NCI-H748 treated with DMSO at 0.1 percent for 48 hours (cell line): ENCODE measurements at places on chromosomes 2 and 18.

DNA sequence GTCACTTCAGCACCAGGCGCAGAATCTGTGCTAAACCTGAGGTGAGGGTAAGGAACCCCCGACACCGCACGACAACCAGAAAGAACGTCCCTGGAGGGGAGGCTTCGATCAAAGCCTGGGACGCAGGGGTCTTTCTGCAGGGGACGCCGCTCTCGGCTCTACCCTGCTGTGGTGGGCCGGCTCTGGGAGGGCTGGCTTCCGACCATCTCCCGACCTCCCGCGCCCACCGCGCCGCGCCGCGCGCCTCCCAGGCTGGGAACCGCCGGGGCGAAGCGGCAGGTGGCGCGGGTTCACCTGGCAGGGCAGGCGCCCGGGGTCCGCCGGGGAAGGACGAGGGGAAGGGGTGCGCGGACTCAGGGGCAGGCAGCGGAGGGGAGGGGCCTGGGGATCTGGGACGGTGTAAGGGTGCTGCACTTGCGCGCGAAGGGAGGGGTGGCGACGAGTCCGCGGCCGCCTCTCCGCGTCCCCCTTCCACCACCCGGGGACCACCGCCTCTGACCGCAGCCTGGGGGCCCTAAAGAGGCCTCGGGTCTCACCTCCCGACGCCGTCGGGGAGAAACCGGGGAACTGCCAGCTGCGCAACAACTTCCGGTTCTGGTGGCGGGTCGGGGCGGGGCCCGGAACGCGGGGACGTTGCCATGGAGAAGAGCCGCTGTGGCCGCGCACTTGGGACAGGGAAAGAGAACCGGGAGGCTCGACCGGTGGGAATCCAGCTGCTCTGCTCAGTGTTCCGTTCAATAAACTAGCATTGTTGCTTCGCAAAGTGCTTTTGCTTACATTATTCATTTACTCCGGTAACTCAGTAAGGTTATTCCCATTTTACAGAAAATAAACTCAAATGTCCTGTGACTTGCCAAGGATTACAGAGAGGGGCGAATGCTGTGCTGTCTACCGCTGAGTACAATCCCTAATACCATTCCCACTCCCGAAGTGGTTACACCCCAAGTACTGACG lies at the start of gene ZNF396:
Gene ZNF396, minus strand, starts transcription at position 596 of the 954 bp plus-strand sequence. CDS start 3,045 bp downstream, outside the sequence.
- DNase-seq: peak; percentile 58

- DNase-seq: no peak
These were observed 48.6 kb downstream of the ANO7 start for GRCh38 chr2:241237047-241237446.

GRCh38 chr2:67471681-67472080 lies 74.5 kb downstream of the ETAA1 start:
- DNase-seq: no peak

- no peak for DNase-seq
These were observed 415.9 kb downstream of the GRB14 start for GRCh38 chr2:164205347-164205746.

DNA sequence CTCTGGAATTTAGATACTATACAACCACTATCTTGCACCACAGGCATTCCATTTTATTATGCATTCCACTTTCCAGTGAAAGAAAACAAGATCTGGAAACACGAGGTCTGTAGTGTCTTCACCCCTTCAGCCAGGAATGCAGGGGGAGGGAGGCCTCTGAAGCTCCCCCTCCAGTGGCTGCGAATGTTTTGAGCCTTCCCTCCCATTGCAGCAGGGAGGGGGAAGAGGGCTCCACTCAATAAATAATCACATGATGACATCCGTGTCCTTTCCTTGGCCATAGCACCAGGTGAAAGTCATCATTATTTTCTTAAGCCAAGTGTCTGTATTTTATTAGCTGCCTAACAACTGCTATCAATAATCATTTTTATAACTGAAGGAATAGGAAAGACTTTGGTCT lies 38.6 kb downstream of the ALPK2 start:
- no peak for DNase-seq

DNA sequence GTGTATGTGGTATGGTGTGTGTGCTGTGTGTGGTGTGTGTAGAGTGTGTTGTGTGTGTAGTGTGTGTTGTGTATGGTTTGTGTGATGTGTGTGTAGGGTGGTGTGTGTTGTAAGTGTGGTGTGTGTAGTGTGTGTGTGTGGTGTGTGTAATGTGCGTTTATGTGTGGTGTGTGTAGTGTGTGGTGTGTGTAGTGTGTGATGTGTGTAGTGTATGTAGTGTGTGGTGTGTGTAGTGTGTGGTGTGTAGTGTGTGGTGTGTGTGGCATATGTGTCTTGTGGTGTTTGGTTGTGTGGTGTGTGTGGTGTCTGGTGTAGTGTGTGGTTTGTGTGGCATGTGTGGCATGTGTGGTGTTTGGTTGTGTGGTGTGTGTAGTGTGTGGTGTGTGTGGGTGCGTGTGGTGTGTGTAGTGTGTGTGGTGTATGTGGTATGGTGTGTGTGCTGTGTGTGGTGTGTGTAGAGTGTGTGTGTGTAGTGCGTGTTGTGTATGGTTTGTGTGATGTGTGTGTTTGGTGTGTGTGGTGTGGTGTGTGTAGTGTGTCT lies 4.0 kb upstream of the RTP5 start:
- no peak for DNase-seq

- peak; percentile 55 for DNase-seq
These were observed 62.8 kb upstream of the SLC38A11 start for GRCh38 chr2:165017966-165018596.

DNA sequence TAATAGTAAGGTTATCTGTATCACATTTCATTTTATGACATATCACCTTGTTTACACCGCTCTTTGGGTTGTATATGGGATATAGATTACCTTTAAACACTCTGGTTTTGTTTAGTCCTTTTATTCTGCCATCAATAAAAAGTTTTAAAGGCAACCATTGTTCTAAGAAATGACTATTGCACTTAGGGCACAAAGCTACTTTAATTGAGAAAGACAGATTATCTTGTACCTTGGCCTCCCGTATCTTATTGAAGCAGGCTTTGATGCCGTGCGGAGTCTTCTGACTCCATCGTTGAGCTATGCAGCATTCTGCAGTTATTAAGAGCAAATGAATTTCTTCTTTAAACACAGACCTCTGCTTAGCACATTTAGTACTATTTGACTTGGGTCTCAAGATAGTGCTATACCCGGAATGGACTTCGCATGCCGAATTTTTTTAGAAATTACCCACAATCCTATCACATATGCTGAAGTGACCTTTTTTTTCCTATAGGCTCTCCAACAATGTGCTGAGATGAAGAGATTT lies 16.7 kb downstream of the PKDCC start:
- no peak for DNase-seq

GRCh38 chr2:39202639-39203369 lies 41.0 kb downstream of the CDKL4 start:
- DNase-seq: no peak

DNA sequence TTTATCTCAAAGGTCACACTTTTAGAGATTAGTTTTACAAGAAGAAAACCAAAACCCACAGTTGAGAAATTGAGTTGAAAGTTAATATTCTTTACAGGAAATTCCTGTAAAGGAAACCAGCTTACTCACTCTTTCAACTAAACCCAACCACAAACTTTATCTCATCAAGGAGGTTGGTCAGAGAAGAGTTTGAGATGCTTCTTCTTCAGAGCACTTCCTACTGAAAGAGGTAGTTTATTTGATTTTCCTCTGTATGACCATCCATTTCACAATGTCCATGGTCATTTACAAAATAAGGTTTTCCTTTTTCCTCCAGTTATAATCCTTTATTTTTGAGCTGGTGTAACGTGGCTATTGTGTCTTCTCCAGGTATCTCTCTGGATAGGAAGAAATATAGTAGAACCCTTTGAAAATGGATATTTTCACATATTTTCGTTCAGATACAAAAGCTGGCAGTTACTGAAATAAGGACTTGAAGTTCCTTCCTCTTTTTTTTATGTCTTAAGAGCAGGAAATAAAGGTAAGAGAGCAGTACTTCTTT lies 4.5 kb upstream of the IL18RAP start:
- no peak for DNase-seq

GRCh38 chr2:32626639-32627221 lies 1.1 kb upstream of the TTC27 start:
- no peak for DNase-seq

DNA sequence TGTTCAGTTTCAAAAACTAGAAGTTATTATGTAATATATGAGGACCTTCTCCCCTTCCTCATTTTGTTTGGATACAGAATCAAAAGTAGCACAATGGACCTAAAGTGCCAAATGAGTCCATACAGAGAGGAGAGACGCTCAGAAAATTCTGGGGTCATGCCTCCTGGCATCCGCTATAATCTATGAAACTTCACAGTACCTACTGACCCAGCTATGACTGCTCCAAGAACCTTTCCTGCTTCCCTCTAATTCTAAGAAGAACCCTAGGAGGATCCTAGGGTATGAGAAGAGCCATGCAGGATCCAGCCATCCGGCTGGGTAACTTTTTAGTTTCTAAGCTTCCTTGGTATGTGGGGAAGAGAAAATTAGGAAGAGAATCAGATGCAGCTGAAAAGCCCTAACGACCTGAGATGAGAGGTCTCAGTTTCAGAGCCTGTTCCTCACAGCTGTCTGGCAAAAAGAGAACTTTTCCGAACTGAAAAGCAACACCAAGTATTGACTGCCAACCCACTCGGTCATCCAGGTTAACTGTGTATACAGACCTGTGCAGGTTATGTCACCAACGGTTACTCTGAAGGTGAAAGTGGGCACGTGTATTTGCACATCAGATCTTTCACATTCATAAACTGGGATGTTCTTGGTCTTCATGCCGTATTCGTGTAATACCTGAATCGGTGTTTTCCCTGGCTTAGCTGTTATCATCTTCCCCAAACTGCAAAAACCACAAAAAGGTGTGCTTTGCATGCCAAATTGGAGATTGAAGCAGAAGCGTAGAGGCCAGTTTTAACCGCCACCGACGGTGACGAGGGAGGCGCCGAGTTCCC lies 1.1 kb downstream of the PRKRA start:
- DNase-seq: no peak

DNA sequence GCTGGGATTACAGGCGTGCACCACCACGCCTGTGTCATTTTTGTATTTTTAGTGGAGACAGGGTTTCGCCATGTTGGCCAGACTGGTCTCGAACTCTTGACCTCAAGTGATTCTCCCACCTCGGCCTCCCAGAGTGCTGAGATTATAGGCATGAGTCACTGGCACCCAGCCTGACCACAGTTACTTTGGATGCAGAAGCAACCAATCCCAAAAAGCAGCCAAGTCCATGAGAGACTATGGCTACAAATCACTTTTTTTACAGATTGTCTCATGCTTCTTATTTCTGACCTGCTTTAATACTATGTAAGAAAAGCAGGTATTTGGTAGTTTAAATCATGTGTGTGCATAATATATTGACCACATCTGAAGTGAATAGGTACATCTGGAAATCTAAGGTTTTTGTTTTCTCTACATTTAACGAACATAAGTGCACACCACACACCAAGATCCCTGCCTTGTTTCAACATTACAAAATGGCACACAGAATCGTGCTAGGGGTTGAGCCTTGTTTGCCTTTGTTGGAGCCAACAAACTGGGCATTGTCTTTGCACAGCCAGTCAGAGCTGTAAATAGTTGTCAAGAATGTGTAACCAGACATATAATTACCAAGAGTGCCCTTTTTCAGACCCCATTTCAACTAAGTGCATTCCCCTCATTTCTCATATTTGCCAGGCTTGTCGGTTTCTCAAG lies 18.3 kb upstream of the MAP4K4 start:
- no peak for DNase-seq

GRCh38 chr2:65390134-65390533 lies 42.3 kb downstream of the SPRED2 start:
- DNase-seq: no peak

DNA sequence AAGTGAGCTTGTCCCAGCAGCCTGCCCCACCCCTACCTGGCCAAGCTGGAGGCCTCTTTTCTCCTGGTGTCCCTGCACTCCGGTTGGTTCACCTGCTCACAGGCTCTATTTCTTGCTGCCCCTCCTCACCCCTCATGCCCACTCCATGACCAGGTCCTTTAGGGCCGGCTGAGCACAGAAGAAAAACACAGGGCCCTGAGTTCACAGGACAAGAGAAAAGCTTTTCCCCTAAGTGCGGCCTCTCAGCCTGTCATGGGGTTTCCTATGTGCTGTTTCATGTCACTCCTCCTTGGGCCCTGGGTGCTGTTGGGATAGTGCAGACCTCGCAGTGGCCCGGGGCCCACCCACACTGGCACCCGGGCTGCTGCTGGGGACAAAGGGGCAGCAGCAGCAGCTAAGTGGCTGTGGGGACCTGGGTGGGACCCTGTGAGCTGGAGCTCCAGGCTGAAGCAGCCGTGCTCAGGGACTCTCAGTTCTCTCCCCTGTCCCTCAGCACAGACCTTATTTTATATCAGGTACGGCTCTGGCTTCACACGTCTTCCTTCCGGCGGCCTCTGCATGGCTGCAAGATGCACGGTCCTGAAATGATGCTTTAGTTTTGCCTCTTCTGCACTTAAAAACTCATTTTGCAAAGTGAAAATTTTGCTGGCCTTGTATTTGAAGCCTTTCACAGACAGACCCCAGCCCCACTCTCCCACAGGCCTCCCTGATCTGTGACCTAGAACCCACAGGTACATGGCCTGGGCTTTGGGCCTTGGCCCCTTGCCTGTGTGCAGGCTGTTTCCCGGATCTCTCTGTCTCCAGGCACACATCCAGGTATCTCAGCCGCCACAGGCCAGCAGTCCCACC lies 71.8 kb downstream of the SH3RF3 start:
- no peak for DNase-seq

DNA sequence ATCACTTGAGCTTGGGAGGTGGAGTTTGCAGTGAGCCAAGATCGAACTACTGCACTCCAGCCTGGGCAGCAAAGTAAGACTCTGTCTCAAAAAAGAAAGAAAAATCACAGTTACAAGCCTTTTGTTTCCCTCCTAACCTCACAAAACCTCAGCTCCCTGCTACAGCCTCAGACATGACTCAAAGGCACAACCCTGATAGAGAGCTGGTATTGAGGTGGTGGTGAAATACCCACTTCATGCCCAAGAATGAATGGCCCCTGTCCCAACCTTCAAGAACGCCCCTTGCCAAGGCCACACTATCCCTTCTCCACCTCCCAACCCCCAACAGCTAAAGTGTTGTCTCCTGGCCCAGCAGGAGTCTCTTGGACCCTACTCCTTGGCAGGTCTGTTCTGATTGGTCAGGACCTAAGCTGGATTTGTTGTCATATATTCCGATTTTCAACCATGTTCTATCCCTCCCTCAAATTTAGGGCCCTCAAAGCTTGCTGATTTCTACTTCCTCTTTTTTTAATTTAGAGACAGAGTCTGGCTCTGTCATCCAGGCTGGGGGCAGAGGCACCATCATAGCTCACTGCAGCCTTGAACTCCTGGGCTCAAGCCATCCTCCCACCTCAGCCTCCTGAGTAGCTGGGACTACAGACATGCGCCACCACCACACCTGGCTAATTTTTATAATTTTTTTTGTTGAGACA lies 61.9 kb upstream of the BZW1 start:
- DNase-seq: no peak

DNA sequence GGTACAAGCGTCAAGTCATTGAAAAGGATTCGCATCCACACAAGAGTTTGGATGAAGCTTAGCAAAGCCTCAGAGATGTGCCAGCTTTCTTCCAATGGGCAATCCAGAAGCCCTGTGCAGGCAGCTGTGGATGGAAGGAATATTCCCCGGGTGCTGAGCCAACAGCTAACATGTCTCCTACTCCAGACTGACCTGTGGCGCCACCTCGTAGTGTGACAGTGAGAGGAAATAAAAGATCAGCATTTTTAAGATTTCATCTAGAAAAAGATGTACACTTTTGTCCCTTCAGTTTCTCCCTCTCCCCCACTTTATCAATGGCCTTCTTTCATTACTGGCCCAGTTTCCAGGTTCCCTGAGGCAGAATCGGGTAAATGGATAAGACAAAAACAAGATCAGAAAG lies 48.9 kb upstream of the SPATS2L start:
- no peak for DNase-seq
